Hepatic stellate cell (primary cell): ENCODE measurements at places on chromosomes 7 and 10.

DNA sequence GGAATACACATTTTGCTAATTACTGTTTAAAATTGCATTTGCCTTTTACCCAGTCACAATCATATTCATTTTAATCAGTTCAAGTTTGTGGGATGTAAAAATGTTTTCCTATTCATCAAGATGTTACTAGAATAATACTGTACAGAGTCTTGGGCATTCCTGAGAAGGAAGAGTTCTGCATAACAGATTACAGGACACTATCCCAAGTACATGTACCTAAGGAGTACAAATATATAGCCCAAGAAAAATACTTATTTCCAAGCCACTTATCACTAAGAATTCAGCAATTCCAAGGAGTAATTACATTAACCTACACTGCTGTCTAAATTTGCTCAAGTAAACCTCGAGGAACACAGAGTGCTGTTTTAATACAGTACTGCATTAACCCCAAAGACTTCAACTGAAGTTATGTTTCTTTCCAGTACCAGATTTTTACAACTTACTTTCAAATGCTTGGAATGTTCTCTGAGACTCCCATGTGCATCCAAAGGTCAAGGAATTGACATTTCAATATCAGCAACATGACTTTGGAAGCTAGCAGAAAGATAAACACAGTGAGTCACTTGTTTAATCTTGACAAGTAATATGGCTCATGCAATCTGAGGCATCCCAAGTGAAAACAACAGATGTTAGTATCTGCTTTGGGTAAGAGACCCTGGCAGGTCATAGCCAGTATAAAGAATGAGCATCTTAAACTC is 125.4 kb upstream of the BET1 start:
- peak; percentile 60 for DNase-seq

DNA sequence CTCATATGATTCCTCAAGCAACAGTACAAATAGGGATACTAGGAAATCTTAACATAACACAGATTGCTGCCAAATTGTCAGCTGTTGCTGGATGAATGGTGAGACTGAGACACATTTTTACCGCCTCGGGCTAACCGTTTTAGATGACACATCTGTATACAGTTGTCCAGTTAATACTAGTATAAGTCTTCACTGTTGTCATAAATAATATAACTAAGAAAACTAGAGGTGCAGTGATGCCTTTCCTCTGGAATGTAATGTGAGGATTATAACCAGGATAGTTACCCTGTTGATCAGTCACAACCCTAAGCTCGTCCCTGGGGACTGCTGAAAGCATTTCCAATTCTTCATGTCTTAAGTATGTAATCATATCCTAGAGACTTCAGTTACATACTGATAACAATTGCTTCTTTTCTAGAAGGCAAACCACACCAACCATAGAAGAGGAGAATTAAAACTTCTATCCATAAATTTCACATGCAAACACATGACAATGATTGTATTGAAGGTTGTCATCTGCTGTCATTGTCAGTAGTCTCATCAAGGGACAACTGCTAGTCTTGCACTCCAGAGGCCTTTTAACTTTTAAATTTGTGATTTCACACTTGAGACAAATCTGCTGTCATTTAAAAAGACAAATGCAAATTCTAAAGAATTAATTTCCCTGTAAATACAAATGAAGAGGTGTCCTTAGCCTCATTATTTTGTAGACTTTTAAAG is 100.4 kb upstream of the SEMA3D start:
- no peak for DNase-seq

- no peak for DNase-seq
Observed at GRCh38 chr7:27179030-27179429, 4.9 kb upstream of the HOXA10 start.

DNA sequence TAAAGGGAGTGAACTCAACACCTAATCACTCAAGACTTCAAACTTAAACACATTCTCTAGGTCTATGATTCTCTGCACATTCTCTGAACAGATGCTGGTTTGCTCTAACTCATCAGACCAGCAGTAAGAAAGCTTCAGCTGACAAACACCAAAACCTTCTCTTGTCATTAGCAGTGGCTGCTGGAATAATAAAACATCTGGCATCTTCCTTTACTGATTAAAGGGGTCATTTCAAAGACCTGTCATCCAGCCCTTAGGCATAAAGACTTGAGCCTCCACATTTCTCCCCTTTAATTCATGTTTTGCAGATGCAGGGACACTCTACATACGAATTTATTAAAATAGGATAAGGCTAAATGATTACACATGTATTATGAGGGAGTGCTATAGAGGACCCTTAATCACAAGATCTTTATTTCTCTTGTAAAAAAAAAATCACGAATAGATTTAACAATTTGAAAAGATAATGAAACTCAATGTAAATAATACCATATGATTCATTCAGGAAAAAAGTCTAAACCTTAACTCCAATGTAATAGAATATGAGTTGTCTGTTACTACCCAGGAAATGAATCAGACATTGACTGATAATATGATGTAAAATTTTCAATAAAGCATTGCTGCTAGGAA is 152.4 kb upstream of the GNAI1 start:
- DNase-seq = no peak

- no peak for DNase-seq
Observed at GRCh38 chr10:76884673-76885275, 752.8 kb downstream of the KCNMA1 start.

DNA sequence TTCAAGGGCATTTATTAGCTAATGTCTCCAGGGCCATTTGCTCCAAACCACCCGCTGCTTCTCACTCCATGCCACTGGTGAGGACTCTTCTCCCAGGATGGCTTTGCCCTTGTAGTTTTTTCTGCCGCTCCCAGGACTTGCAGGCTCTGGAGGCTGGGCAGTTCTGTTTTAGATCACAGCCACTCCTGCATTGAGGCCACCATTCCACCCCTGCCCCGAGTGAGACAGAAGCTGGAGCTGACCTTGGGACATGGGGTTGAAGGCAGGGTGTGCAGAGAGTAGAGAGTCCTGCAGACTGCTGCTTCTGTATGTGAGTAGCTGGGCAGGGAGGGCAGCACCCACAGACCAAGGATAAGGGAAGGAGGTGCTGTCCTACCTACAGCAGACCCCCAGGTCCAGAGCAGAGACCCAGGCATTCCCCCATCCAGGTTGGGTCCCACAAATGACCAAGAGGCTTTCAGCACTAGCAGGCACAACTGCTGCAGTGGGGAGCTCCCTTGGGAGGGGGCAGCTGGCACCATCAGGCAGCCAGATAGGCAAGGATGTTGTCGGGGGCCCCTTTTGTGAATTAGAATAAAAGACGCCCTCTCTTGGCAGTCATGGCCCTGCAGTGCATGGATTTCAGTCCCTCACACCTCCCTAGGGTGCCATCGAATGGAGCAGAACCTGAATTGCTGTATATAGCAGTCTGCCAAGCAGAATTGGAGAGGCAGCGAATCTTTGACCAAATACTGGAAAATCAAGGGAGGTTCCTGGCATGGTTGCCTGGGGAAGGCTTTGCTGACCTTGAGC is 22.7 kb upstream of the ADCYAP1R1 start:
- DNase-seq = no peak

GRCh38 chr7:107344799-107345198 is 125.1 kb upstream of the GPR22 start:
- DNase-seq = no peak

DNA sequence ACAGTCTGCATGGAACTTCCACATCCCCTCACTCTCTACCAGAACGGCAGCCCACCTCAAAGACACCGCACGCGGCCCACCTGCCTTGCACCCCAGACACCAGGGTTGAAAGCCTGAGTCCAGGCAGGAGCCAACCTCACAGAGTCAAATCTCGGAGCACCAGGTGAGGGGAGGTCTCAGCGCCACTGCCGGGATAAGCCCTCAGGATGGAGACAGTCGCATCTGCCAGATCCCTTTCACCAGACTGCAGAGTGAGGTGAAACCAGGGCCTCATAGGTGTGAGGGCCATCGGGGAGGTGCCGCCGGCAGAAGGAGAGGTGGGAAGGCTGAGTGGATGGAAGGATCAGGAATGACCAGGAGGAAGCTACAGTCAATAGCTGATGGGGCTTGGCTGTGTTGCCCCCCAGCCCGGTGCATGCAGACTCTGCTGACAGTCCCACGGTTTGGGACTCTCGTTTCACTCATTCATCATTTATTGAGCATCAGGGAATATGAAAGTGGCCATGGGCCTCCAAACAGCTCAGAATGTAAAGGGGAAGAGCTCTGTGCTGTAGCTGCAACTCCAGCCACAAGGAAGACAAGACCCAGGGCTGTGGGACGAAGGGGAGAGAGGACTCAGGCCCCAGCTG is 315.0 kb downstream of the PTPRN2 start:
- no peak for DNase-seq

GRCh38 chr7:82839063-82839462 is 323.6 kb downstream of the PCLO start:
- no peak for DNase-seq

DNA sequence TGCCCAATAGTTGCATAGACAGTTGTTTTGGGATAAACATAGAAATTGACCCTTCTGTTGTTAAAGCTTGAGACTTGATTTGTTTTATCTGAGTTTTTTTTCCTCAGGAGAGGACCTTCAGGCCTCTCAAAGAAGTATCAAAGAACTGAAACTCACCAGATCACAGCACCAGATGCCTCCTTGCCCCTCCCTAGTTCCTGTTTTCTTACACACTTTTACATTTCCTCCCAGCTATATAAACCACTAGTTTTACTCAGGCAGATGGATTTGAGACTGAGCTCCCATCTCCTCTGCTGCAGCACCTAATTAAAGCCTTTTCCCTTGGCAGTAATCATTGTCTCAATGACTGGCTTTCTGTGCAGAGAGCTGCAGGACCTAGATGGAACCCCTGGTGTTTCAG is 150.6 kb upstream of the NRG3 start:
- DNase-seq = no peak

DNA sequence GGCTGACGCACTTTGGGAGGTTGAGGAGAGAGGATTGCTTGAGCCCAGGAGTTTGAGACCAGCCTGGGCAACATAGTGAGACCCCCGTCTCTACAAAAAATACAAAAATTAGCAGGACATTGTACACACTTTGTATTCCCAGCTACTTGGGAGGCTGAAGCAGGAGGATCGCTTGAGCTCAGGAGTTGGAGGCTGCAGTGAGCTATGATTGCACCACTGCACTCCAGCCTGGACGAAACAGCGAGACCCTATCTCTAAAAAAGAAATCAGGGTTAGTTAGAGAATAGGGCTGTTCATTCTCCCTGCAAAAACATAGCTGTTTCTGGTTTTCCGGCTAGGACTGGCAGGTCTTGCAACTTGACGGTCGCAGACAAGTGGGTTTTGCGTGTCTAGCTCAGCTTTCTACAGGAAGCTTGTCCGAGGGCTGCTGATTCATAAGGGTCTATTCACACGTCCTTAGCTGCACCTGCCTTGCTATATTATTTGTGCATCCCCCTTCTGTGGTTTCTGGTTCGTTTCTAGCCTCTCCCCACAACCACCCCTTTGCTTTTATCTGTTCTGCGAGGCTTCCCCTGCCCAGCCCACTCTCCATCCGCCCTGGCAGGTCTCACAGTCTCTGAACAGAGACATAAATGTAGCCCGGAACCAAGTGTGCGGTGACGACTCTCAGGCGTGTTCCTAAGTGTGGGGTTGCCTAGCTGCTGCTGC is 10.7 kb downstream of the AMZ1 start:
- DNase-seq = no peak

GRCh38 chr10:6068006-6068405 is 5.8 kb upstream of the IL2RA start:
- DNase-seq = no peak

DNA sequence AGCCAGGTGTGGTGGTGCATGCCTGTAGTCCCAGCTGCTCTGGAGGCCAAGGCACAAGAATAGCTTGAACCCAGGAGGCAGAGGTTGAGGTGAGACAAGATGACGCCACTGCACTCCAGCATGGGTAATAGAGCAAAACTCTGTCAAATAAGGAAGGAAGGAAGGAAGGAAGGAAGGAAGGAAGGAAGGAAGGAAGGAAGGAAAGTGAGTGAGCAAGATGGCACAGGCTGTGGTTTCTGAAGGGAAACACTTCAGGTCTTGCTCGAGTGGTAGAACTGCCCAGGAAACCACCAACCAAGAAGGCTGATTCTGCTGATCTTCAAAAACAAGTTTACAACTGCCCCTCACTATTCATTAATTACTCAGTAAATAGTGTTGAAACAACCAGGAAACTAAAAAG is 45.2 kb downstream of the EZH2 start:
- no peak for DNase-seq

DNA sequence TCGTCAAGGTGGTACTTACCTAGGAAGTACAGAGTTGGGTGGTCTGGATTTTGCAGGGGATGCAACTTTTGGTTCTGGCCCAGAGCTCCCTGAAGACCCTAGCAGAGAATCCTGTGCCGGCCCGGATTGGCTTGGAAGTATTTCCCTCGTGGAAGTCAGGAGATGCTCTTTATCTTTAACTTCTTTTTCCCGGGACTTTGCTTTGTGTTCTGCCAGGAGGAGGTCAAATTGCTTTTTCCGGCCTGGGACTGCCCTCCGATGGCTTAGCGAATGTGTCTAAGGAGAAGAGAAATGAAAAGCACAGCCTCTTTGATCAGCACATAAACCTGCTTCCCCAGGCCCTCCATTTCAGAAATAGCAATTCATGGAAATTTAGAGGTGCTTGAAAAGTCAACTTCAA is 57.0 kb upstream of the EFCAB10 start:
- DNase-seq = no peak

DNA sequence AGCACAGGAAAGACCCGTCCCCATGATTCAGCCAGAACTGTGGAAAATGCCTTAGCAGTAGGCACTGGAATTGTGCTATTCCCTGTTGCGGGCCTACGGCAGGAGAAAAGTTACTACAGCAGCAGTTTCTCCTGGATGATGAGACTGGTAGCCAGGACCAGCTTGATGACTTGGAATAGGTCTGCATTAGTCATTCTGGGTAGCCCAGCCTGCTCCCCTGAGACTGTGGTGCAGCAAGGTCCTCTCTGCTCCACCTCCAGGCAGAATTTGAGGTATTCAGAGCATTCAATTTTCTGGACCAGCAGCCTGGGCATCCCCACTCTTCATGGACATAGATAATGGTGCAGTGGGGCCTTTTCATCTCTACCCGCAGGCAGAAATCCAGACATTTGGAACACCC is 490.0 kb downstream of the SH2D4B start:
- no peak for DNase-seq

- DNase-seq = no peak
Observed at GRCh38 chr7:50608196-50608906, 43.1 kb upstream of the DDC start.

DNA sequence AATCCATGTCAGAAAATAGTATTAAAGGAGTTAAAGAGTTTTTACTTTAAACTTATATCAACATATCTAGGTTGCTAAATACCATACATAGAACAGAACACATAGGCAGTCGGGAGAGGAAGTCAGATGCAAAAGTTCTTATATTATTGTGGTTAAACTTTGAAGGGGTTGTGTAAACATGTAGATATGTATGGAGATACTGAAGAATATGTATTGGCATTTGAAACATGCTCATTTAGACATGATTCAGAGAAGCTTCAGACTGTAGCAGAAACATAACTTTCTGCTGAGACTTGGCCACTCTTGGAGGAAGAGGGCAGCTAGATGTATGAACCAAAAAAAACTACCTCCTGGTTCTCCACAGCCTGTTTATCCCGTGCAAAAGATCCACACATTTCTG is 103.5 kb upstream of the FERD3L start:
- peak; percentile 3 for DNase-seq

- no peak for DNase-seq
Observed at GRCh38 chr7:65230231-65230630, 143.4 kb upstream of the ZNF92 start.
